NCI-H1436 treated with DMSO at 0.1 percent for 48 hours (cell line): ENCODE measurements at places on chromosomes 4 and X.

DNA sequence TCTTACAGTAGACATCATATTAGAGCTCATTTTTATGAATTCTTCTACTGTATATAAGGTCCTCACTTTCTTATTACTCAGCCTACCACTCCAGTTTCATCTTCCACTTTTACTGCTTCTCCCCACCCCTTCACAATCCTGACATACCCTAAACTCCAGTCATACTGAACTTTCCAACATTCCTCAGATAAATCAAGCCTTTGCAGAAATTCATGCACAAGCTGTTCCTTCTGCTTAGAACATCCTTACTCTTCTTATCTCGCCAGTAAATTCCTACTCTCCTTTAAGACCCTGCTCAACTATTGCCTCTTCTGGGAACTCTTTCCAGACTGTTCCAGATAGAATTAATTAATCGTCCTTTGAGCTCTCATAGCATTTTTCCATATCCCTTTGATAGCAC, 24.8 kb downstream of the RTL9 start:
- no peak for DNase-seq

GRCh38 chrX:103530545-103530944, 11.3 kb upstream of the RAB40A start:
- no peak for DNase-seq

DNA sequence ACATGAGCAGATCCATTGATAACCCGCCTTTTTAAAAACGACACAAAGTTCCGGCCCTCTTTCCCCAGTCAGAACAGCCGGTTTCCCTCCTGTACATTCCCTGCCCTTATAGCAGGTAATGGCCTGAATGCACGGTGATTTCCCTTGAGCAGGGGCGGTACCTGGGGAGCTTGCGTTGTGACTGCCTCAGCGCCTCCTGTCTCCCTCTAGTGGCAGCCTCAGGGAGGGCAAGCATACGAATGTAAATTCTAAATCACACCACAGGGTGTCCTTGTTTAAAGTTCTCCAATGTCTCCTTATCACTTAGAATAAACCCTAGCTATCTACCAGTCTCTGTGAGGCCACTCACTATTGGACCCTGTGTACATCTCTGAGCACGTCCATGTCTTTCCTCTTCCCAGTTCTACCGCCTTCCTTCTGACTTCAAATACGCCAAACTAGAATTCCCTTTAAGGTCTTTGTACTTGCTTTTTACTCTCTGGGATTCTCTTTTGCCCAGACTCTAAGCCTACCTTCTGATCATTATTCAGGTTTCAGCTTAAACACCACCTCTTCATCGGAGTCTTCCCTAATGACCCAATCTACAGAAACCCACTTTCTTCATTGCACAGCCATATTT, 18.4 kb upstream of the LDB2 start:
- DNase-seq = no peak

GRCh38 chrX:136200466-136200865, 50.7 kb downstream of the MAP7D3 start:
- DNase-seq = no peak

GRCh38 chrX:30592831-30593230, 15.3 kb upstream of the TASL start:
- no peak for DNase-seq

- no peak for DNase-seq
These were observed 95.5 kb upstream of the PPP2R3B start for GRCh38 chrX:482192-482701.

DNA sequence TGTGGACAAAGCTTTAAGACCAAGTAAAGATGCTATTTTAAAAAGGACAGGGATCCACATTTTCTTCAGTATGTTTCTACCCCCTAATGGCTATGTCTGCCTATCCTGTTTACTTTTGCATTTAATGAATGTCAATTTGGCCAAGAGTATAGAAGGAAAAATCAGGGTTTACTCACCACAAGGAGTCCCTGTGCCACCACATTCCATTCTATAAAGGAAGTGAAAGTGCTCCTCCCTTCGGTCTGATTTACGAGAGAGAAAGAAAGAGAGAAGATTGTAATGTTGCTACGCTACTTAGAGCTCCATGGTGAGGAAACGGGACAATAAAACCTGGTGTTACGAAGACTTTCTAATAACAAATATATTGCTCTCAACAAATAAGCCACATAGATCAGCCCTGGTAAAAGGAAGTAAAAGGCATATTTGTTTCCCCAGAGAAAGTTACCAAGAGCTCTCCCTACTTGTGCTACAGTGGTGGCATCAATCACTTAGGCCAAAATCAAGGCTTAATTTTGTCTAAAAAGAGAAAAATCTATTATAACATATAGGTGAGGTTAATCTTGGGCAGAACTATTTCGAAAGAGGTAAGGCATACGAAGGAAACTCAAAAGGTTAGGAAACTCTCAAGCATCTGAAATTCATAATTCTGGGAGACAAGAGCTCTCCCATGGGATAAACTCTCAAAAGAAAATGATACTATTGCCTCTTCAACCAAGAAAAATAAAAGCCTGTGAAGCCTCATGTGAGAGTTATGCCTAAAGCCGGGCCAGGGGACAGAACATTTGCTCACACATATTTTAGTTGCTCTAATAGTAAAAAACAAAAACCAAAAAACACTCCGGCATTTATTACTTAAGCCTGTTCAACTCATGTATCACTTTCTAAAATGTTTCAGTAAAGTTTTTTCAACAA, 29.5 kb downstream of the TAPT1 start:
- DNase-seq = no peak

GRCh38 chrX:17631647-17632046, 105.6 kb upstream of the SCML1 start:
- no peak for DNase-seq

DNA sequence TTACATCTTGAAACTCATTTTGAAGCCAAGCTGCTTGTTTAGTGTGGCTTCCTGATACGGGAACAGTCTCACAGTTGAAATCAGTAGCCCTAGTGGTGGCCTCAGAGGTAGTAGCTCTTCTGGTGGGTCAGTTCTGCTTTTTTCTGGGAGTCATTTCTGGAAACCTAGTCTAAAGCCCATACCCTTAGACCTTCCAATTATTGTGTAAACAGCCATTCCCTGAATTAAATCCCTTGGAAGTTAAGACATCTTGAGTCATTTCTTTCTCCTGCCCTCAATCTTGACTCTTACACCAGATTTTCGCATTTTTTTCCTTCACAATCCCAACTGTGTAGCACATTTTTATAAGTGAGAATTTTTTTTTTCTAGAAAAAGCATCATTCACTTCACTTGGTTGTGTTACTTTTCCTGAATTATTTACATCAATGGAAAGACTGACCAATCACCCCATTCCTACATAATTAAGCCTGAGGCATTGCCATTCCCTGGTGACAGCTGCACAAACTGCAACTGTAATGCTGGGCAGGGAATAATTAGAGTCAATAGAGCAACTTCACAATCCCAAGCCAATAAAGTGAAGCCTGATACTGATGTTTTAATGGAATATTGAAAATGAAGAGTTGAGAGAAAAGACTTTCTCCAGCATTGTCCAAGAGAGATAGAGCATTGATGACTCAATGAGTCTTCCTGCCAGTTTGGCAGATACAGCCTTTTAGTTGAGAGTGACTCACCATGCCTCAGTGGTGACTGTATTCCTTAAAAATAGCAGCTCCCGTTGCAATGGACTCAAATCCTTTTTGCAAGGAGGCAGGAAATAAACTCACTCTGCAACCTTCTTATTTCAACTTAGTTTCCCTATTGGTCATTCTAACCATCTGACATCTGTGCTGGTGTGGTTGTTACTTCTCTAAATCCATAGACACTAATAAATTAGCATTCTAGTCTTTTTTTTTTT, 13.0 kb upstream of the SEPSECS start:
- DNase-seq = no peak

- no peak for DNase-seq
These were observed 315.1 kb downstream of the STK32B start for GRCh38 chr4:5366421-5366820.

- DNase-seq = no peak
These were observed 269.3 kb upstream of the AGTR2 start for GRCh38 chrX:115901241-115901640.

DNA sequence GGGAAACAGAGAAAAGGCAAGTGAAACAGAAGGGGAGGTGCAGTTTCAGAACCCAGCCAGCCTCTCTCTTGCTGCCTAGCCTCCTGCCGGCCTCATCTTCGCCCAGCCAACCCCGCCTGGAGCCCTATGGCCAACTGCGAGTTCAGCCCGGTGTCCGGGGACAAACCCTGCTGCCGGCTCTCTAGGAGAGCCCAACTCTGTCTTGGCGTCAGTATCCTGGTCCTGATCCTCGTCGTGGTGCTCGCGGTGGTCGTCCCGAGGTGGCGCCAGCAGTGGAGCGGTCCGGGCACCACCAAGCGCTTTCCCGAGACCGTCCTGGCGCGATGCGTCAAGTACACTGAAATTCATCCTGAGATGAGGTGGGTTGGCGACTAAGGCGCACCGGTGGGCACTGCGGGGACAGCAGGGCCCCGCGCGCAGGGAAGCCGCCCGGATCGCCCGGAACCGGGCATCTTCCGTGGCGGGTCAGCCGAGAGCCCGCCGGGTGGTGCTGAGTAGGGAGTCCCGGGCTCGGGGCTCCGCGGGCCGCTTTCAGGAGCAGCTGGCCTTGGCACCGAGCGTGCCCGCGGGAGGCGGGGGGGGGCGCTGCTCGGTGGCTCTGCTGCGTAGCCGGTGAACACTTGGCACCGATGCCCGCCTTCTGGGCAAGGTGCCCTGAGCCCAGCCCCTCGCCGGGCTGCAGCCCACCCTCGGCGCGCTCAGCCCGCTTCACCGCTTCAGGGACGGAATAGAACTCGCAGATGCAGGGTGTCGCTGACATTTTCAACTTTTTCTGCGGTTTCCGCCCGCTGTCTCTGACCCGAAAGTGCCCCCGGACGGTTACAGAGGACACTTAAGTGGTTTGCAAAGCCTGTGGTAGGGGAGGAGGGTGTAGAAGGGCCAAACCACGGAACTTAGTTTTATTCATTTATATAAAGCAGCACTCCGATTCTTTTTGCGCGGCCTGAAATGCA, at the start of gene CD38:
CD38 (plus strand) TSS at position 40 of the 953 bp plus-strand sequence; CDS start at position 127, 87 bp downstream.
- DNase-seq = no peak

GRCh38 chr4:127214931-127215330, 417.8 kb upstream of the INTU start:
- no peak for DNase-seq

DNA sequence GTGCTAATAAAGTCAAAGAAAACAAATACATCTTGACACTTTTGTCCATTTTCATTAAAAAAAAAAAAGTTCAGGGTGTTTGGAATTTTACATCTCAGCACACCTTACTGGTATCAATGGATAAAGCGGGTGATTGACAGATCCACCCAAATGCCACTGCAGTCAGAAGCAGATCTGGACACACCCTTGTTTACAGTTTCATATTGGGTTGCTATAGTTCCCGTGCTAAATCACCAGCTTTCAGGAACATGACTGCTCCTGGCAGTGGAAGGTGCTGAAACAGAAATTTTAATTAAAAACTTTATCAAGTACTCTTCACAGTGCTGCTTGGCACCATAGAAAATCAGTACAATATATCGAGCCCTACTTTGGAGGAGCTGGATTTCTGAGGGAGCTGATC, 116.3 kb downstream of the STOX2 start:
- no peak for DNase-seq

DNA sequence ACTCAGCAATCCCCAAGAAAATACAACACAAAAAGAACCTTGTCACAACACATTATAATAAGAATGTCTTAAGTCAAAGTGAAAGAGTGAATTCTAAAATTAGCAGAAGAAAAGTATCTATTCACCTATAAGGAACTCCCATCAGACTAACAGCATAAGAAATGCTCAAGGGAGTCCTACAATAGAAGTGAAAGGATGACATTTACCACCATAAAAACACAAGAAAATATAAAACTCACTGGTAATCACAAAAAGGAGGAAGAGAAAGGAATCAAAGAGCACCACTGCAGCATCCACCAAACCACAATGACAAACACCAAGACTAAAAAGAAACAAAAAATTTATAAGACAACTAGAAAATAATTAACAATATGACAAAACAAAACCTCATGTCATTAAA, 257.0 kb upstream of the AGTR2 start:
- DNase-seq = no peak

DNA sequence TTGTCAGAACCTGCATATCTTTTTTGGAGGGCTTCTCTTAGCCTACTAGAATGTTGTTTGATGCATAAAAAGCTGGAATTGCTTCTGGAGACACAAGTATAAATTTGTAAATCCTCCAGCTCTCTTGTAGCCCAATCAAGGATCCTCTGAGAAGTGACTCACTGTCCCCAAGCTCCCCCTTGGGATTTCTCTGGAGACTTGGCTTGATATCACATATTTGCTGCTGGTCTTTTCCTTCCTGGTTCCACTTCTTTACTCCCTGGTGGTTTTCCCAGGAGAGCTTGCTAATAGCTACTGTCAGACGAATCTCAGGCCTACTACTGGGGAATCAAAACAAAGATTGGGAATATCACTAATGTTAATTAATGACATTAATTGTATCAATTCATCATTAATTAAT, 173.1 kb downstream of the STK32B start:
- no peak for DNase-seq

GRCh38 chr4:26503427-26503826, 13.1 kb upstream of the CCKAR start:
- DNase-seq = no peak

DNA sequence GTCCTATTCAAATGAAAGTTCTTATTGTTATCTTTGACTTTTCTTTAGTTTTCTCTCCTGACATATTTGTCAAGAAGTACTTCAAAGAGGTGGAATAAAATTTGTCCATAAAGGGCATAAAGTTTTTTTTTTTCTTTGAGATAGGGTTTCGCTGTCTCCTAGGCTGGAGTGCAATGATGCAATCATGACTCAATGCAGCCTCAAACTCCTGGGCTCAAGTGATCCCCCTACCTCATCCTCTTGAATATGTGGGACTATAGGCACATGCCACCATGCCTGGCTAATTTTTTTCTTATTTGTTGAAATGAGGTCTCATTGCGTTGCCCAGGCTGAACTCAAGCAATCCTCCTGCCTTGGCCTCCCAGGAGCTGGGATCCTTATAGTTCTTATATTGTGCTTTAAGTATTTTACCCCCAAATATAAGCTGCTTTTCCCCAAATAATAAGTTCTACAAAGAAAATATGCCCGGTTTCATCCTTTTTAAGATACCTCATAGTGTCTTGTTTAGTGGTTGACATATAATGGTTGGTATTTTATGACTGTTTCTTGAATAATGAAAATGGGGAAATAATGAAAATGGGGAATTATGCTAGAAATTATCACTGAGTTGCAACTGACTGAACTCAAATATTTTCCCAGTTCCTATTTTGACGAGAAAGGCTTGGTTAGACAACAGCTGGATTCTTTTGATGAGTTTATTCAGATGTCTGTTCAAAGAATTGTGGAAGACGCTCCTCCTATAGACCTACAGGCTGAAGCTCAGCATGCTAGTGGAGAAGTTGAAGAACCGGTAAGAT, 11.6 kb downstream of the POLR2B start:
- no peak for DNase-seq

DNA sequence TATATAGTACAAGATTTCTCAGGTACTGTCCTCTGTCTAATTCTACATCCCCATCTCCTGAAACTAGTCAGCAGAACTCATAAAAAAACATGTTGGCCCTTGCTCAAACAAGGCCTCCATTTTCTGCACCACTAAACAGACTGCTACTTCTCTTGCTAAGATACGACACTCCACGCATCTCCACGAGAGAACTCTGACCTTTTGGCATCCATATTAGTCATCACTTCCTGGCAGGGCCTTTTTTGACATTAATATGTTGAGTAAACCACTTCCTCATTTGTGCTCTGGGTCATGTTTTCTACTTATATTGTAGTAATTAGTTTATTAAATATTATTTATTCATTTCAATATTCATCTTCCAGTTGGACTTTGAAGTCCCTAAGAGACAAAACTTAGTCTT, 65.6 kb downstream of the DCAF8L1 start:
- DNase-seq = no peak
